Activated naive CD8-positive, alpha-beta T cell treated with anti-CD3 and anti-CD28 coated beads, Interleukin-2, amount 10 ng/mL, durations not matched to agents 7 days and 5 days (primary cell): ENCODE measurements at places on chromosomes 4 and X.

DNA sequence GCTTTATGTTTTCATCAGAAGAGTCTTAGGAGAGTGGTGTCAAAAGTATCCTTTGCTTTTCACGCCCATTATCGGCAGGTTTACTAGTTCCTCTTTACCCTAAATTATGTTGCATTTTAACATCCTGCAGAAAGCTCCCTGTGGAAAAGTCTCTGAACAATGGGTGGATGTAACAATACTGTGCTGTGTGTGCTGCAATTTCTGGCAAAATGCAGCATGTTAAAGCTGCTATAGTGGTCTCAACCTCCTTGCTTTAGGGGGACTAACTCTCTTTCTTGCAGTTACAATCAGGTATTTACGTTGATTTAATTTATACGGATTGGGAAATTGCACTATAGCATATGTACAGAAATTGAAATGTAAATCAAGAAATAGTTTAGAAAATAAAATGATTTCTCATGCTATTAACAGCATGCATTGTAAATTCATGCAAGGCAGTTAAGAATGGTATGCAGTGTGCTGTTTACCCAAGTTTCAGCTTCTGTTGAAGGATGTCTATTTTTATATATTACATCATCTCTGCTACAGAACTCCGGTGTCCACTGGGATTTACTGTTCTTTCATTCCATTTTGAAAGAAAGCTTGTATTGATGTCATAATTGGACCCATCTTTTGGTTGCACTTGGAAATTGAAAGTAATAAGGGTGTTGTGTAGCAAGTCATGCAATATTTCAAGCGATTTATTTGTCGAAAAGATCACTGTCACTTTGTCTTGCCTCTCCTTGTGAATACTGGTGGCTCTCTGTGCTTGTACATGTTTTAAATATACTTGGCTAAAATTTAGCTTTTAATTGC, 145.7 kb downstream of the RAPGEF2 start:
- DNase-seq, result no peak

GRCh38 chr4:21211846-21212245, 511.6 kb downstream of the PACRGL start:
- DNase-seq, result no peak

DNA sequence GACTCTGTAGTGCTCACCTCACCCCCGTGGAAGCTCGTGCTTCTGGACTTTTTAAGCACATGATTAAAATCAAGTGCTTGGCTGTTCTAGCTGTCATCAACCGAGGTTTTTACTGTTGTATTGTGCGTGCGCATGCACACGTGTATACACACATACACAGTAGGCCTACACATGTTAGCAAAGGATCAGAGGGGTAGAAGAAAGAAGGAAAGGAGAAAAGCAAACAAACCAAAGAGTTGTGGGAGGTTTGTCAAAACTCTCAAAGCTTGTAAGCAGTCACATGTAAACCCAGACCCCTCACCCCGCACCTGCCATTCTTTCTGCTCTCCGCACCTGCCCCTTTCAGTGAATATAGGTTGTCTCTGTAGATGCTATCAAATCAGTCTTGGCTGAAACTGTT, 311.8 kb downstream of the HS3ST1 start:
- DNase-seq, result no peak

DNA sequence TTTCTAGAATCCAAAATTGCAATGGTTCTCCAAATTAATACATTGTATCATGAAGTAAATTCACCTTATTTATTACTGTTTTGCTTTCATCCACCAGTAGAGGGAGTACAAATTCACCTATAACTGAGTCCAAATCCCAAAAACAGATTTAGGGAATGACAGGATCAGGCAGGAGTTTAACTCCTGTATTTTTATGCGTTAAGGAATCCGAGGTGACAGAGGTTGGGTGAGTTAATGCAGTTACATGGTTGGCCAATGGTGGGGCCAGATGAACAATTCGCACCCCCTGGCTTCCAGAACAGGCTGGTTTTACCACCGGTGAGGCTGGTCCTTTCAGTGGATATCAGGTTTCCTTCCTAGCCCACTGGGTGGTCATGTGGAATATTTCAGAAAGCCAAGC, 82.4 kb downstream of the MTNR1A start:
- DNase-seq, result no peak

DNA sequence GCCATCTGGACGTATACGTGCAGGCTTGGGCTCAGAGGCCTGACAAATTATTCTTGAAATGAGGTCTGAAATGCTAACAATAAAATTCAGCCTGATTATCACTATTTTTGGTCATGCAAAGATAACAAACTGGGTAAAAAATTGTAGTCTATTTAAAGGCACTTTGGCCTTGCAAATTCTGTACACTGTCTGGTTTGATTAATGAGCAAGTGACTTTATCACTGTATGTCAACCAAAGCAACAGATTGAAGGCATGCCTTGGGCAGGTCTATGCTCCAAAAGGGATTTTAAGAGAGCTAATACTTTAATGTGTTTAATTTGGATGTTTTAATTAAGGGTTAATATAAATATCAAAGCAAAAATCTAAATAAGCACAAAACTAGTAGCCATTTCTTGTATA, 1034.9 kb upstream of the GRID2 start:
- DNase-seq, result no peak

DNA sequence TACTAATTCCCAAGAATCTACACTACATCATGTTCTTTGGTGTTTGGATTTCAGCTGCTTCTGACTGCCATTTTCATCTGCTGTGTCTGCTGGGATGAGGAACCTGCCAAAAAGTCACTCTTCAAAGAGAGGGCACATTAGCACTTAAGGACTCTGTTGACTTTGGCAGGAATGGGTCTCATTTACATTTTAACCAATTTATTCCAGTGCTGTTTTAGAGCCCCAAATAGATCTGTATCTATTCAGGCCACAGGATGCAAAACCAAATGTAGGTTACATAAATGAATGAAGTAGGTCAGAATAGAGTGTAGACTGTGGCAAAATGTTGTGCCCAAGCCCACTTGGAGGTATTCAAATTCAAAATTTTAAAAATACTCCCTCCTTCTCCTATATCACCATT, 14.4 kb downstream of the TXK start:
- no peak for DNase-seq

DNA sequence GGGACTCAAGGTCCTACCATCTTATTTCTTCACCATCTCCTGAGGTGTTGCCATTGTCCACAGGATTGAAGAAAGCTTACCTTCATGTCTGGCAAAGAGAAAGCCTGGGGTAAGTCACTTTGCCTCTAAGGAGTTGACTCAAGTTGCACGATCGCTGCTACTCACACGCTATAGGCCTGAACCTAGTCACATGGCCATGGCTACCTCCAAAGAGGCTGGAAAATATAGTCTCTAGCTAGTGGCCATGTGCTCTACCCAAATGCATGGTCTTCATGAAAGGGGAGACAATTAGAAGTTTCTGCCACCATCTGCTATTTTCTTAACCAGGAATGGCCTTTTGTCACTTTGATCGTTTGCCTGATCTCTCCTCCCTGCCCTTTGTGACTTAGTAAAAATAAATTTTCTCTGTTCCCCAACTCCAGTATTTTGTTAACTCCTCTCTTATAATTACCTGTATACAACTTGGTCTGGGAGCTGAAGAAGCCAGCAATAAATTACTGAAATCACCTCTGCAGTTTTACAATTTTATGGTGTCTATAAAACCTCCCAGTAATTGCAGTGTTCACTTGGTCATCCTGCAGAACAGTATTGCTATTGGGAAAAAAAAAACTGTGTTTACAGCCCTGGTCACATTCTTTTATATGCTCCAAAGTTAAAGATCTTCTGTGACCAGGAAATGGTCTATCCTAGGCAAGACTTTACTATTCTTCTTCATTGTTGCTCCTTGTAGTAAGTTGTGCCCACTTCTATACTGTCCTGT, 126.7 kb upstream of the TSPAN5 start:
- DNase-seq, result no peak

DNA sequence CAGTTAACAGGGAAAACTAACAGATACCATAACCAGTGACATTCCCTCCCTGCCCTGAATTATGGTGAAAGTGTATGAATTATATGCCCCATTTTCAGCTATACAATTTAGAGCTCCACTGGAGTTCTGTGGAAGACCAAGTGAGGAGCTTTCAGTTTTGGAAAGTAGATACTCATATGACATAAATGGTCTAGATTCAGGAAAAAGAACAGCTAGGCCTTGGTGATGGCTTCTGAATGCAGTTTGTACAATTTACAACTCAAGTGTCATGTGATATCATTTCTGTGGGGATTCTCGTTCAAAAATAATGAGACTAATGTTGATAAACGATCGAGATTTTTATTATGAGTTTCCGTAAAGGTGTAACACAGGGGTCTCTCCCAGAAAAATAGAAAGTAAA, 8.2 kb upstream of the SEC24B start:
- DNase-seq, result no peak

GRCh38 chr4:62709618-62710252, 1509.6 kb downstream of the ADGRL3 start:
- no peak for DNase-seq

- DNase-seq, result no peak
These were observed 126.1 kb downstream of the ASB9 start for GRCh38 chrX:15143825-15144121.

GRCh38 chr4:110795971-110796370, 173.1 kb upstream of the PITX2 start:
- no peak for DNase-seq

- no peak for DNase-seq
These were observed 16.0 kb downstream of the FGFR3 start for GRCh38 chr4:1808851-1809753.

DNA sequence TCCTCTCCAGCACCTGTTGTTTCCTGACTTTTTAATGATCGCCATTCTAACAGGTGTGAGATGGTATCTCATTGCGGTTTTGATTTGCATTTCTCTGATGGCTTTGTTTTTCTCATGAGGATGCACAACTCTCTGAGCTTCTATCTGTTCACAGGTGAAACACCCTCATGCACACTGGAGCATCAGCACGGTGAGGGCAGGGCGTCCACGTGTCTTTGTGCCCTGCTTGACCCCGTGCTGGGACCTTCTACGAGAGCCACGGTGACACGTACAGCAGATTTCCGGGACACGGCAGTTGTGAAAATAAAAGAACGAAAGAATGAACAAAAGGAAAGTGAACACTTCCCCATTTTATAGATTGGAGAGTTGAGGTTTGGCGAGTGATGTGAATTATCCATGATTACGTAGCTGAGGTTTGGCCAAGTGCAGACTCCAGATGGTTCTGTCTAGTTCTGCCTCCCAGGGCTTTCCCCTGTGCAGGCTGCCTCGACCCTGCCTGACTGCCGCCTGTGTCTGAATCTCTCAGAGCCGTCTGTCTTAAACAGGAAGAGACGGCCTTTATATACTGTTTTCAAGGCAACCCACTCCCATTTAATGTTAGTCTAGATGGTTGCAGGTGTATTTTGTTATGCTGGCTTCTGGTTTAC, 67.8 kb upstream of the SORBS2 start:
- no peak for DNase-seq

GRCh38 chr4:76203541-76203940, 10.1 kb downstream of the SCARB2 start:
- no peak for DNase-seq

DNA sequence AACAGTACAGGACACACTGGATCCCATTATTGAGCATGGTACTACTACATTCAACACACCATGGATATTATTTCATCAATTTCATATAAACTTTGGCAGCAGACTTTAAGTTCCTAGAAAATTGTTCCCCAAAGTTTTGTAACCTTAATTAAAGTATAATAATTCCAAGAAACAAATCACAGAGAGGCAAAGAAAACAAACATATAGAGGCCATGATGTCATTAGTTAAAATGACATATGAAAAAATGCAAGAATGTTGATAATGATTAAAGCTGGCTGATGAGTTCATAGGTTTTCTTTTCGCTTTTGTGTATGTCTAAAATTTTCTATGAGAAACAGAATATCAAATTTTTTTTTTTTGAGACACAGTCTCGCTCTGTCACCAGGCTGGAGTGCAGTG, 26.8 kb downstream of the LRBA start:
- DNase-seq, result no peak

DNA sequence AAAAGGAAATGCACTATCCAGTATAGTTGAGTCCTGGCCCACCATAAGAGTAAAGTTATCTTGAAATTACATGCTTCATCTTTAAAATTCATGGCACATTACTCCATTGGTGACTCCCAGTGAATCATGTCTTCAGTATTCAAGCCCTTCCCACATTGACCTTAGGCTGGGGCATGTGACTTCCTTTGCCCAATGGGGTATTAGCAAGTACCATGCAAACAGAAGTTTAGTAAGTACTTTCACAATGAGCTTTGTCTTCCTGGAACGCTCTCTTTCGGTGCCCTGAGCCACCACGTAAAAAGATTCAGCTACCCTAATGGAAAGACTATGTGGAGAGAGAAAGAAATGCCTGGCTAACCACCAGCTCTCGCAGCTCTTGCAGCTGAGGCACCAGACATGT, 235.4 kb downstream of the HNRNPD start:
- no peak for DNase-seq

DNA sequence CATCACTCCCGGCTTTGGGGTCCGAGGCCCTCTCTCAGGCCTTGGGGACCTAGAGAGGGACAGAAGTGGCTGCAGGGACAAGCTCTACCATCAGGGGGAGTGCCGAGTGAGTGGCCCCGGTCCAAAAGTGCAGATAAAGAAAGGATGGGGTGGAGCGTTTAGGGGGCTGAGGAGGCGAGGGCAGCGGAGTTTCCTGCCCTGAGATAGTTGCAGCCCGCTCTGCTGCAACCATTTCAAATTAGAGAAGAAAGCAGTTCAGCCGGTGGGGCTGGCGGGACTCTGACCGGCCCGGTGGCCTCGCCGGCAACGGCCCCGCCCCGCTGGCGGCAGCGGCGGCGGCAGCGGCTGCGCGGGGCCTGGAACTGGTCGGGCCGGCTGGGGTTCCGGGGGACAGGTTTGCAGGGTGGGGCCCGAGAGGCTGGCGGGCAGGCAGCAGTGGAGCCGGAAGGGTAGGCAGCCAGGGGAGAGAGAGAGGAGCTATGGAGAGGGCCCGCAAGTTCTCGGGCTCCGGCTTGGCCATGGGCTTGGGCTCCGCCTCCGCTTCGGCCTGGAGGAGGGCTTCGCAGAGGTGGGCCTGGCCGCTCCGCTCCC, 7.6 kb downstream of the DLG3 start:
- DNase-seq, result peak; percentile 65

DNA sequence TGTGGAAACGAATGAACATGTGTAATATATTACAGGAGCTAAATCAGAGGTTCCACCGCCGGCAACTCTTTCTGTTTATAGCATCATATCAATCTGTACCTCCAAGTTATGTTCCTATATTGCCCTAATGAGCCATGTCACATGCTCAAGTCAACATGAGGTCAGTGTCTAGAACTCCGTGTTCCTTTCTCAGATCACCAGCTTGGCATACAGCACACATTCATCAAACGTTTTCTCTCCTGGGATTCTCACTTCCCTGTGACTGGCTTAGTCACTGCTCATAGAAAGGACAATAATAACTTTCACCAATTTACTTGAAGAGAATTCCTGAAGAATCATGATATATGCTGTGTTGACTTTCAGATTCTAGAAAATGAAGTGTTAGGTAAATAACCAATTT, 532.0 kb upstream of the SPANXN1 start:
- DNase-seq, result no peak

GRCh38 chrX:84064164-84064563, 123.8 kb downstream of the RPS6KA6 start:
- DNase-seq, result no peak

DNA sequence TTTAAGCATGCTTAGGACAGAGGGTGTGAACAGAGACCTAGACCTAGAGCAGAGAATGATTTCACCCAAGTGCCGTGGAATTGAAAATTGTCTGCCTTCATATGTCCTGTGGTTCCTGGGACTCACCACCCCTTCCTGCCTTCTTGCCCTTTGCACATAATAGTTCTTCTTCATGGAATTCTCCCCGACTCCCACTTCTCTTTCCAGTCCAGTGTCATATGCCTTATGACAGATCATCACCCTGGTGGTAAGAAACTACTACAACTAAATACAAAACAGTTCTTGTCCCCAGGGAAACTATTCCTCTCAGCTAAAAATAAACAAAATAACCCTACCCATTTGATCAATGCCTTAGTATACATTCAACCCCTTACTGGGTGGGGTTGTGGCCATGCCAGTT, 43.3 kb downstream of the BMPR1B start:
- no peak for DNase-seq
